SK-N-MC (cell line): ENCODE measurements at places on chromosomes 6 and 20.

- no peak for DNase-seq
Measured at GRCh38 chr6:35224720-35225119, 11.0 kb downstream of the SCUBE3 start.

- DNase-seq = no peak
Measured at GRCh38 chr20:23050847-23051627, 1.6 kb upstream of the THBD start.

DNA sequence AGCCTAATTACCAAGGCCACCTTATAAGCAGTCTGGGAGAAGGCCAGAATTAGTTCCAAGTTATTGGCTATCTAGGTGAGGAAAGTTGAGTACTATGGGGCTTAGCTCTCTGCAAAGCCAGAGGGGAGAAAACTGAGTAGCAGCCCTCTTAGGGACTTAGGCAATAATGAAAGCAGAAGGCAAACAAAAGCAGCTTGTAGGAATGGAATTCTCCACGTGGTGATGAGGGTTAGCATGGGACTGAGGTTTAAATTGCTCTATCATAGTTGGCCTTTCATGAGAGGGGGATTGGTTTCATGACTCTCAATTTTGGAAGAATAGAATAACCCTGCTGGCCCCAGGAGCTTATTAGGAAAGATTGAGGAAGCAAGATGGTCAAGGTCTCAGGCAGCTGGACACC, 7.0 kb upstream of the UBE2J1 start:
- DNase-seq = no peak

GRCh38 chr20:36262440-36262839, 26.2 kb downstream of the AAR2 start:
- DNase-seq = no peak

GRCh38 chr6:28489366-28490204, 26.0 kb downstream of the GPX6 start:
- peak; percentile 48 for DNase-seq

DNA sequence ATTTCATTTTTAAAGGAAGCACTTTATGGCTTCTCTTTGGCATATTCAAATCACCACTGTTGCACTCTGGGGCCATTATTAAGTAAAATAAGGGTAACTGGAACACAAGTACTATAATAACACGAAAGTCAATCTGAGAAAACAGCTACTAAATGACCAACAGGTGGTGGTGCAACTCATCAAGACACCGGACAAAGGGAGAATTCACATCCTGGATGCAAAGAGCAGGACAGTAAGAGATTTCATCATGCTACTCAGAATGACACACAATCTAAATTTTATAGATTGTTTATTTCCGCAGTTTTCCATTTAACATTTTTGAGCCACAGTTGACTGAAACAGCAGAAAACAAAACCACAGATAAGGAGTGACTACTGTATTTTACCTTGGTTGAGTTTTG, 27.6 kb upstream of the LY86 start:
- DNase-seq = no peak

DNA sequence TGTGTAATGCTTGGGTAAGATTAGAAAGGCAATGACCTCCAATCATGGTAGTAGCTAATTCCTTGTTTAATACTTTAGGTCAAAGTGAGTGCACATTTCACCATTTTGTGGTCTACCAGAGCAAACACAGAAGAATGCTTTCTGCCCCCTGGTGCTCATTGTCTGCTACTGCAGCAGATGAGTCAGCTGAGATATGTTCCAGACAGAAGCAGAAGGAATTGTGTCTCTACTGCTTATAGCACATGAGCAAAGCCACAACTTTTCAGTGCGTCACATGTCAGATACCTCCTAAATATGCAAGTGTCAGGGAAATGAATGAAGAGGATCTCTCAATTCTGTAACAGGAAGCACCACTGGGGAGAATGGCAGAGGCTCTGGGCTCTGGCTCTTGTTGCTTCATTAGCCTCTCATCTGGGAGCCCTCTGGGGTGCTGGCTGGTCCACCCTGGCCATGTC, 308.9 kb downstream of the ALDH8A1 start:
- peak; percentile 69 for DNase-seq

DNA sequence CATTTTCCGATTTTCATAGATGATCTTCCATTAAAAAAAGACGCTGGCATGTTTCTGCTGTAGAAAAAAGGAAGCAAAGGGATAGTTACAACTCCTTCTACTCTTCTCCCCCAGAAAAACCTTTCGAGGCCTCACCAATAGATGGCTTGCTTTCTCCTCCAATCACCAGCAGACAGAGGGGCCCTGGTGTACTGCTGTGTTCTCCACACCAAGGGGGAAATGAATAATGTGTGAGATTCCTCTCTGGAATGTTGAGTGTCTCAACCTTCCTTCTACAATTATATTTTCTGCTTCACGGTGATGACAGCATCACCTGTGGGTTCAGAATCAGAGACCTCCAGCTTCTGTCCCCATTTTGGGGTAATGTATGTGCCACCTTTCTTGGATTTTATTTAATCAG, 185.7 kb upstream of the FLRT3 start:
- no peak for DNase-seq

- DNase-seq = no peak
Measured at GRCh38 chr6:166938150-166938549, 18.2 kb downstream of the RNASET2 start.

- no peak for DNase-seq
Measured at GRCh38 chr6:113903666-113904330, 46.7 kb downstream of the MARCKS start.

DNA sequence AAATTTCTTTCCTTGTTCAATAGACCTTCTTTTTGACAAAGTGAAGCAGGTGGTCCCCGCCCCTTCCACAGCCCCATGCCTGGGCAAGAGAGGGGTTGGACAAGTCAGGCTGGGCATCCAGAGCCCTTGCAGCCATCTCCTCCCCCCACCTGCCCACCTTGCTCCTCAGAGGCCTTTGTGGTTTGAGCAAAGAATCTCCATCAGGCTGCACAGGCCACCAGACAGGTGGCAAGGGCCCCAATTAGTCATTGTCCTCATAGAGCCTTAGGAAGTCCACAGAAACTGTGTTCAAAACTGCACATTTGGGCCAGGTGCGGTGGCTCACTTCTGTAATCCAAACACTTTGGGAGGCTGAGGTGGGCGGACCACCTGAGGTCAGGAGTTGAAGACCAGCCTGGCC, 1.5 kb upstream of the MAPK13 start:
- DNase-seq = no peak

GRCh38 chr6:117191009-117191408, 74.3 kb upstream of the VGLL2 start:
- no peak for DNase-seq

DNA sequence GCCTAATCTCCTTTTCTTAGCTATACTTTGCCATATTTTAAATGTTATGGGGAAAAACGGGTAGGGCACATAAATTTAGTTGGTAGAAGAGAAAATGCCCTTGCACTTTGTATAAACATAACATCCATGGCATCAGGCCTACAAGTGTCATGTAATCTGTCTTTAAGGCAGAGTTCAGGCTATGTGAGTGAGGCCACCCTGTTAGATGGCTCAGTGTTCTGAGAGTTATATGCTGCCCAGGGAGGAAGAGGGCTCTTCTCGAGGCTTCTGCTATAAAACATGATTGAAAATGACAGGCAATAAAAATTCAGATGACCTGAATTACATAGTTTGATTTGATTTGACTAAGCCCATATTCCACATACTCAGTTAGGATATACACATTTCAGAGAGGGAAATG, 553.6 kb upstream of the MAP3K7 start:
- DNase-seq = no peak

GRCh38 chr20:35974256-35974655, 5.9 kb downstream of the CNBD2 start:
- DNase-seq = no peak

DNA sequence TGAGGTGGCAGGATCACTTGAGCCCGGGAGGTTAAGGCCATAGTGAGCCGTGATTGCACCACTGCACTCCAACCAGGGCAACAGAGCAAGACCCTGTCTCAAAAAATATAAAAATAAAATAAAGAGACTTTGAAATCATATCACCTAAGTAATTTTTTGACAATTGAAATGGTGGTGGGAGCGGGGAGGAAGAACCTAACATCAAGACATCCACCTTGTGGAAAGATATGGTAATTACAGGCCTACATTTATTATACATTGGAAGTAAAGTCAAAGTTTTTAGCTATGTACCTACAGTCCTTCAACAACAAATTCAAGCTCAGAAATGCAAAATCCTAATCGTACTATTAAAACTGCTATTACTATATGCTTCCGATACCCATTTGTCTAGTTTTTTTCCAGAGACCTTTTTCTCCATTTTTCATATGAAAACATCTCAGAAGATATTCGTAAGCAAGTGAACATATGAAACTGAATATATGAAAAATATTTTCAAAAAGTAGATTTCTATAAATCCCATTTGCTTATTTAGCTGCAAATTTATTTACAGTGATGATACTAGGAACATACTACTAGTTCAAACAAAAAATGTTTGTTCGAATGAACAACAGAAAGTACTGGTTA, 83.3 kb downstream of the SYCP2 start:
- no peak for DNase-seq

- DNase-seq = no peak
Measured at GRCh38 chr6:112717401-112717800, 370.3 kb downstream of the RFPL4B start.

GRCh38 chr20:58459058-58459750, 56.0 kb downstream of the APCDD1L start:
- no peak for DNase-seq

- no peak for DNase-seq
Measured at GRCh38 chr20:53080969-53081871, 109.1 kb downstream of the TSHZ2 start.

- no peak for DNase-seq
Measured at GRCh38 chr20:47088335-47088734, 193.7 kb downstream of the EYA2 start.

DNA sequence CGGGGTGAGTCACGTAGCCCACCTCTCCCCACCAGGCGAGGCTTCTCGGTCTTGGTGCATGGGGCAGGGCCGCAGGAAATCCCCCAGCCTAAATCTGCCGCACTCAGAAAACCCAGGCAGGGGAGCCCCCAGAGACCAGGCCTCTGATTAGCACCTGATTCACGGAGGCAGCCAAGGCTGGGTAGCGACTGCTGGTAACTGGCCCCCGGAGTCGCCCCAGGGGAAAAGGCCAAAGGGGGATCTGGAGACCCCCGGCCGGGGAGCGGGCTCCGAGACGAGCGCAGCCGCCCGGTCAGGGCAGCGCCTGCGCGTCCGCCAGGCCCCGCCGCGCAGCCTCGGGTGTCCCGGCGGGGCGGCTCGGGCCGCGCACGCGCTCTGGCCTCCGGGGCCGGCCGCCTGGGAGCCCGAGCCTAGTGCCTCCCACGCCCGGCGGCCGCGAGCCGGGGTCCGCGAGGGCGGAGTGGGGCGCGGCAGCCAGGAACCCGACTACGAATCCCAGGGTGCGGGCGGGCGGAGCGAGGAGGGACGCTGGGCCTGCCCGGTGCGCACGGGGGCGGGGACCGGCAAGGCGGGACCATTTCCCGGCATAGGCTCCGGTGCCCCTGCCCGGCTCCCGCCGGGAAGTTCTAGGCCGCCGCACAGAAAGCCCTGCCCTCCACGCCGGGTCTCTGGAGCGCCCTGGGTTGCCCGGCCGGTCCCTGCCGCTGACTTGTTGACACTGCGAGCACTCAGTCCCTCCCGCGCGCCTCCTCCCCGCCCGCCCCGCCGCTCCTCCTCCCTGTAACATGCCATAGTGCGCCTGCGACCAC, at the start of gene DUSP22:
TSS of gene DUSP22 (plus strand) at position 791 of the 809 bp plus-strand sequence. CDS start 53 bp downstream, outside the sequence.
- DNase-seq = no peak

DNA sequence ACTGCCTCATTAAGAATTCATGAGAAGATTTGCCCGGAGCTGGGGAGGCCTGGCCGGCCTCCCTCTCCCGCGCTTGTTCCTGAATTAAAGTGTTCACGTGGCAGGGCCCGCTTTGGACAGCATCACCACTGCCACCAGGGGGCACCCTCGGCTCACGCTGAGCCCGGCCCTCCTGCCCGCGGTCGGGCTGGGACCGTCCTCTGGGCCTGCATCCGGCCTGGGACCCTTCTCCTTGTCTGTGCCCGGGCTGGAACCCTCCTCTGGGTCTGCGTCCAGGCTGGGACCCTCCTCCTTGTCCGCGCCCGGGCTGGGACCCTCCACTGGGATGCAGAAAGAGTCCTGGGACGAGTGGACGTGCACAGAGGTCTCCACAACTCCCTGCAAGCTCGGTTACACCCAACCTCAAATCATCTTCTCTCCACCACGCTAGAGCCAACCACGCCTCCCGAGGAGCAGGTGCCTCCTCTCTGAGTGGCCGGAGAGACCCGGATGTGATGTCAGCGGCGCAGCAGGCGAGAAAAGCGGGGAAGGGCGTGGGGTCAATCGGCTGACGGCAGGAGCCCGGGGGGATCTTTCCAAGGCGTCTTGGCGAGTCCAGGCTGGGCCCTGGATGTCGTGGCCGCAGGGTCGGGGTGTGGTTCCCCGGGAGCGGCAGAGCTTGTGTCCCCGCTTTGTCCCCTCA, 50.9 kb upstream of the DACT2 start:
- no peak for DNase-seq

DNA sequence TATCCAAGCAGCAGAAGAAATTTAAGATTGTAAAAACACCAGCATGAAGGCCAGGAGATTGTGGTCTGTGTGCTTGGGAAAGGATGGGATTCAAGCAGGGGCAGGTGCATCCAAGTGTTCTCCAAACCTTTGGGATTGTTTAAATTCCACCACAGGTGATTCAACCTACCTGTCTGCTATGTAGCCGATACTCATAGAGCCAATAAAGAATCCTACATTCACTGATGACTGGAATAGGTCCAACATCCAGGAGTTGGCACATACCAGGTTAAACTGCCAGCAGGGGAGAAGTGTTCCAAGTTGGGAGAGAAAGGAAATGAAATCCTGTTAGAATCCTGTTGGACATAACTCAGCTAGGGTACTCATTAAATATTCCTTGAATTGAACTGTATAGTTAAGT, 2.2 kb downstream of the SLC22A2 start:
- DNase-seq = no peak

DNA sequence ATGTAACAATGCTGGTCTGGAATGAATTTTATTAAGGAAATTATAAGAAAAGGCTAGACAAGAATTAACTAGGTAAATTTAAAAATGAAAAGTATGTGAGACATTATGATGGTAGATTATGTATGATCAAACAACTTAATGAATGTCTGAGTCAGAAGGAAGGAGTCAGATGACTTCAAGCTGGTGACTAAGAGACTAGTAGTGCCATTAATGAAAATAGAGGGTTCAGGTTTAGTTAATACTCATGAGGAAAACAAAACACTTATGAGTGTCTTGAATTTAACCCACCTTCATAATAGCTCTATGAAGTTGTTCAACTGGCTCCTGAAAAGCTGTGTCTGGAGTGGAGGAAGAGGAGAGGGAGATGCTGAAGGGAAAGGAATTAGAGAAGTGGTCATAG, 256.3 kb downstream of the ADGRB3 start:
- no peak for DNase-seq
